Fibroblast of skin of left biceps (primary cell): ENCODE measurements at places on chromosomes 13 and 19.

- no peak for DNase-seq
Observed at GRCh38 chr19:11410682-11411081, 8.4 kb downstream of the RGL3 start.

DNA sequence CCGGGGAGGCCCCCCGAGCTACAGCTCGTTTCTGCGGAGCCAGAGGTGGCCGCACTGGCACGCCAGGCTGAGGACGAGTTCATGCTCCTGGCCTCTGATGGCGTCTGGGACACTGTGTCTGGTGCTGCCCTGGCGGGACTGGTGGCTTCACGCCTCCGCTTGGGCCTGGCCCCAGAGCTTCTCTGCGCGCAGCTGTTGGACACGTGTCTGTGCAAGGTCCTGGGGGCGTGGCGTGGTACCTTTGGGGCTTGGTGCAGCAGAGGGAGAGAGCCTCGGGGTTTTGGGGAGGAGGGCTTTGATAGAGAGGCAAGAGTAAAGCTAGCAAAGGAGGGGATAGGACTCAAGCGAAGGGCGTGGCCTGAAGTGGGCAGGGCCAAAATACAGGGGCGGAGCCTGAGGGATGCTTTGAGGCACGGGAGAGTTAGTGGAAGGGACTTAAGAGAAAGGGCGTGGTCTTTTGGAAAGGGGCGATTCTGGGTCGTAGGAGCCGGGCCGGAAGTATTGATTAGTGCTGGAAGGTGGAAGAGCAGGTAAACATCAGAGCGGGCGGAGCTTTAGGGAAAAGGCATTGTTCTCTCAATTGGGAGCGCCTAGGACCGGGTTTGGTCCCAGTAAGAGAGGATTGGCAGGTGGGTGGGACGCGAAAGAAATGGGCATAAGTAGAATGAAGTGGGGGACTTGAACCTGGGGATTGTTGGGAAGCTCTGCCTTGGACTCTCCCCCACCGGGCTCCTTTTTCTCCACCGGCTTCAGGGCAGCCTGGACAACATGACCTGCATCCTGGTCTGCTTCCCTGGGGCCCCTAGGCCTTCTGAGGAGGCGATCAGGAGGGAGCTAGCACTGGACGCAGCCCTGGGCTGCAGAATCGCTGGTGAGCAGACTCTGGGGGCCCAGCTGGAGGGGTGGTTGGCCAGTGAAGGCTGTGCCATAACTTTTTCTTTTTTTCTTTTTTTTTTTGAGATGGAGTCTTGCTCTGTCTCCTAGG lies 1.2 kb downstream of the PPM1N start:
- DNase-seq: no peak

GRCh38 chr13:82467626-82468025 lies 1414.6 kb downstream of the SLITRK1 start:
- no peak for DNase-seq

DNA sequence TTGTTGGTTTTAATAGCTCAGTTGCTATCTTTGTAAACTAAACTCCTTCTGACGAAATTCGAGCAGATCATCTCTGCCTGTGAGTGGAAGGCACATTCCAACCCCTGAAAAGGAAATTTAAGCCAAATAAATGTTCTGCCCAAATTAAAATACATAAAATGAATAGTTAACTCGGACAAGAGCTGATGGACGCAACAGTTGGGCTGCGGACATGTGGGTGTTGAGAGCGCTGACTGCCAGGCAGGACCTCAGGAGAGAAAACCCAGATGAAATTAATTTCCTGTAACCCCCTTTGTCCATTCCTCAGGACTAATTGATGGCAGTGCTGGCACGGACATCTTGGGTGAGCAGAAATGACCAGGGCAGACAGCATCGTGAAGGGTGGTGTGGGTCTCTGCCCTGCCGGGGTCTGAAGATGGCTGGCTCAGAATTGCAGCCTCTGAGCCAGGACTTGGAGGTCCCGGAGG lies 86.5 kb downstream of the TSHZ3 start:
- DNase-seq: no peak

DNA sequence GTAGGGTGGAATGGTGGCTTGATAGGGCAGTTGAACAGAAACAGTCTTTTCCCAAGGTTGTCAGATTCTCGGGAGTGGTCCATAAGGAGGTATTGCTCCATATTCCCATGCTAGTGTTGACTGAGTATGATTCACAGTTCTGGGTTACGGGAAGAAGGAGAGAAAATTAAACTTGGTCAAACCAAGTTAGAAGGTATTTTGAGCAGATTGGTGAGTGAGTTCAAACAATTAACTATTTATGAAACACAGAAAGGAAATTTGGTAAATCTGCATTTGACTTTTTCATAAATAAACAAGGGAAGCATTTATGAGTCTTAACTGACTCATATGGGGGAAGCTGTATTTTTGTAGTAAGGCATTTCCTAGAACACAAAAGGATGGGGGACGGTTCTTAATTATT lies 2419.4 kb downstream of the PCDH9 start:
- DNase-seq: no peak
